NCI-H2171 (cell line): ENCODE measurements at places on chromosomes 6 and 20.

DNA sequence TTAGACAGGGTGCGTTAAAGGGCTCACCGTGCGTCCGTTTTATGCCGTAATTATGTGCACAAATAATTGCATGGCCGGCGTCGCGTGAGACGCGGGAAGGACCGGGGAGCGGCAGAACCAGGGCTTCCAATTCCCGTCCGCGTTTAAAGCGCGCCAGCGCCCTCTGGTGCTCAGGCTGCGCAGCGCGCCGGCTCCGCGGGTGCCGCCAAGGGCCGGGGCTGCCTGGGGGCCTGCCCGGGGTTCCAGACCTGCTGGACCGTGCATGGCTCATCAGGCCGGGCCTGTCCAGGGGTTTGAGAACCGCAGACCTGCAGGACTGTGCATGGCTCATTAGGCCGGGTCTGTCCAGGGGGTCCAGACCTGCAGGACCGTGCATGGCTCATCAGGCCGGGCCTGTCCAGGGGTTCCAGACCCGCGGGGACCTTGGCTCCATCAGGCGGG, 369.0 kb downstream of the THBS2 start:
- DNase-seq = peak; percentile 7

- peak; percentile 40 for DNase-seq
These were observed 466.9 kb upstream of the NRSN1 start for GRCh38 chr6:23659125-23659524.

DNA sequence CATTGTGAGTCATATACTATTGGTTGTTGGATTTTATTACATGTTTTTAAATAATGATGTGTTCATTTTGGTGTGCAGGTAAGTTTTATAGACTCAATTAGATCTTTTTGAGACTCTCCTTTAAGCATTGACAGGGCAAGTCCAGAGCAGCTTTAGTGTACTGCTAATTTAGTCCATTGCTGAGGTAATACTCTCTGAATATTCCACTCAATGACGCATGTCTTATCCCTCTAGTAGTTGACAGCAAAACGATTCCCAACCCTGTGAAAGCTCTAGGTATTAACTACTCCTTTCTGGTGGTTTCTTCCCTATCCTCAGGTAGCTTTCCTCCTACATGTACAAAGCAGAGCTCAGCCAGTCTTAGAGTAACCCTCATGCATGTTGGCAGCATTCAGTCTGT, 373.5 kb upstream of the MAP3K7 start:
- no peak for DNase-seq

- DNase-seq = no peak
These were observed 1395.7 kb upstream of the EYS start for GRCh38 chr6:67102743-67103142.

- peak; percentile 89 for DNase-seq
These were observed 589.2 kb downstream of the PHF3 start for GRCh38 chr6:64224819-64225218.

- DNase-seq = peak; percentile 90
These were observed 5.0 kb downstream of the KIF3B start for GRCh38 chr20:32282461-32282860.

GRCh38 chr20:32319100-32319499, 39.0 kb upstream of the ASXL1 start:
- DNase-seq = no peak

GRCh38 chr6:149915970-149916865, 6.7 kb downstream of the RAET1G start:
- DNase-seq = no peak

GRCh38 chr6:119060255-119060907, 18.1 kb downstream of the FAM184A start:
- no peak for DNase-seq

GRCh38 chr6:24802271-24803059, 3.7 kb upstream of the ARMH2 start:
- no peak for DNase-seq

- no peak for DNase-seq
These were observed 52.9 kb upstream of the DEFB112 start for GRCh38 chr6:50102676-50103075.

GRCh38 chr6:140209775-140210174, 835.3 kb upstream of the CITED2 start:
- DNase-seq = peak; percentile 17

DNA sequence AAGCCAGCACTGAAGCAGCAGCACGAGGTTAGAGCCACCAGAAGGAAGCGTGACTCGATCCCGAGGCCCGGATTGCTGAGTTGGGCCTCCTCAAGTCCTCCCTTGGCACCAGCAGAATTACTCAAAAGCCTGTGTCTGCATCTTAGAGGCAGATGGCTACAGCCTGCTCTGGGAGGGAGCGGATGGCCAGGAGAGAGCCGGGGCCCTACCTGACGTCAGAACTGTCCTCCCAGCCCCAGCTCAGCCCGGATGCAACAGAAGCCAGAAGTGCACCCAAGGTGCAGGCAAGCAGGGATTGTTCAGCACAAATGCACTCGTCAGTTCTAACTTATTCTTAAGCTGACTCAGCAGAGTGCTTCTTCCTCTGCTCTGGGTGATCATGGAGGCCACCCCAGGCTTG, 155.5 kb upstream of the RPS6KA2 start:
- DNase-seq = no peak

DNA sequence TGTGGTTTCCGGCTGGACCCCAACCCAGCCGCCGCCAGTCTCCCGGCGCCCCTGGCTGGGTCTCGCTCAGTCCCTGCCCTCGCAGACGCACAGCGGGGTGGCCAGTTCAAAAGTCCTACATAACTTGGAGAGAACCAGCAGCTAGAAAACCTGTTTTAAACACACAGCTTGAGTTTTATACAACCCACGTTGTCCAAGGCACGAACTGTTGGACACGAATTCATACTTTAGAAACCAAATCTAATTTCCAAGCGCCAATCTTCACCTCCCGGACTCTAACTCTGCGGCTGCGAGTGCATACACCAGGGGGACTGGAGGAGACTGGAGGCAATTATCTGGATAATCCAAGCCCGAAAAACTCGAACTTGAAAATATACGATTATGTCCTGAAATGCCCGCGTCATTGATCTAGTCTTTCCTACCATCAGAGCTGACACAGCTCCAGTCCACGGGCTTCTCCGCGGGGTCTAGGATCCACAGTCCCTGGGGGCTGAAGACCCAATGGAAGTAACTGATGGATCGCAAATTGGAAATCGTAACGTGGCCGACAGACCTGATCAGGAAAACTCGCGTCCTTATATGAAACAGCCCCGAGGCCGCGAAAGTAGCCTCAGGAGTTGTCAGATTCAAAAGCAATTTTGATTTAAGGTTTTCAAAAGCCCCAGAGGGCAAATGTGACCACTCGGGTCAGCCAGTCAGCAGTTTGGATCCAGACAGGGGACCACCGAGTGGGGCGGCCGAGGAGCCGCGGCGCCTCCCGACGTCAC, 843 bp upstream of the HEY2 start:
- peak; percentile 58 for DNase-seq

- no peak for DNase-seq
These were observed 157.1 kb upstream of the CENPW start for GRCh38 chr6:126182650-126183311.

DNA sequence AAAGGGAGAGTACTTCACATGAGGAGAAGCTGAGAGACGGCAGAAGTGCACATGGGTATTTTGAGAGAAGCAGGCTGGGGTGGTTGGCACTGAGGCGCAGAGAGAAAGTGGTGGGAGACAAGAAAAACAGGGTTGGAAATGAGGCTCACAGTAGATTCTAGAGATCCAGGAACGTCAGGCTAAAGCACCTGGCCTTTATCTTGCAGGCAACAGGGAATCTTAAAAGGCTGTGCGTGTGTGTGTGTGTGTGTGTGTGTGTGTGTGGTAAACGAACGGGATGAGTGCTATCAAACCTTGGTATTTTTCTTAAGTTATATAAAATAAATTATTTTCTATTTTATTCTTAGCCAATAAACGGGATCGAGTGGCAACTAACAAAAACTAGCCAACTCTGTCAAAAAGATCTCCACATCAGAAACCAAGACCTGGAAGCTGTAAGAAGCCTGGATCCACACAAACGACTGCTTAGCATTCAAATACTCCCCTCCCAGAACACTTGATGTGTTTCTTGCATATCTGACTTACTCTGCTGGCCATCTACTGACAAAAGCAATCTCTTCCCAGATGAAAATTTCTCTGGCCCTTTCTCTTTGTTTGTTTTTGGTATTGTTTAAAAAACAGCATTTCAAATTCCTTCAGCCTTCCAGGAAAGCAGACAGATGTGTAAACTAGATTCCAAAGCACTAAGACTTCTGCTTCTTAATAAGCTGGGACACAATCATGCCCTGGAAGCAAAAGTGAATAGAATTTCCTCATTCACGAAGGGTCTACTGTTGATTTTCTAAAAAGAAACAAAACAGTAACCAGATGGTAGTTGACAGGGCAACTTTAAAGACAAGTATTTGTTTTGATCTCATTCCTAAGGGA, 44.8 kb upstream of the FABP7 start:
- no peak for DNase-seq

- no peak for DNase-seq
These were observed 3.9 kb upstream of the MRGBP start for GRCh38 chr20:62792182-62792939.

DNA sequence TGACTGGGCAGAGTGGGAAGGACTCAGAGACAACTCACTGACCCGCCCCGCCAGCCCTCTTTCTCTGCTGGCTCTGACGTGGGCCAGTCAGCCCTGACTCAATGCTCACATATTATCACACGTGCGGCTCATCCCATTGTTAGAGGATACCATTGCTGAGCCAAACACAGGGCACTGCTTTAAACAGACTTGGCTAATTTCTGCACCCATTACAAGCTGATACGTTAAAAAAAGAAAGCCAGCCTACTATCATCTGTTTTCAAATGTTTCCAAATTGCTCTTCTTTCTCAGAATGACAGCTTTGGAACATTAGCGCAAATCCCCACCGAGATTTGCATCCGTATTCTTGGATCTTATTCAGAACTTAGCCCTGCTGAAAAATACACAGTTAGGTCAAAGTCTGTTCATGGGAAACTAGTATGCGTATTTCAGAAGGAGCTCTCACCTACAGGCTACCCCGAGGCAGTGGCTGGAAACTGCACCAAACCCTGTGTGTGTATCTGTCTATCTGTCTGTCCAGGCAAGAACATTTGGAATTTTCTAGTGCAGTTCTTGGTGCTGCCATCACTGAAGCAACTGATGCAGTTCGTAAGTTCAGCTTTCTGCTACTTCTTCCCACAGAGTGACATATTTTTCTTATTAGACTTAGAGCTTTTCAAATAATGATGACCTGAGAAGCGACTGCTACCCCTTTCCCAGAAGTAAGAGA, 32.8 kb downstream of the RAMACL start:
- no peak for DNase-seq

DNA sequence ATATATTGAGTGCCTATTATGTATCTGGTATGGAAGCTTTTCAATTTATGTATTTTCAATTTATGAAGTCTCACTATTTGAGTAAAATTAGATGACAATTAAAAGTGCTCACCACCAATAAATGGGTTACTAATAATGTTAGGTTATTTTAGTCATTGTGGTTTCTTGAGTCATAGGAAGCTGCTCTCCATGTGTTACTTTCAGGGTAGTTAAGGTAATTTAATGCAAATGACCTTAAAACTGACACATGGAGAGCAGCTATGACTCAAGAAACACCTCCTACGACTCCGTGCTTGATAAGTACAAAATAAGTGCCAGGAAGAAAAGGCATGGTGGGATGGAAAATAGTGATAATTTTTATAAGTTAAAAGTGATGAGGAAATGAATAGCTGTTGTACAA, 16.5 kb upstream of the TINAG start:
- DNase-seq = no peak

- DNase-seq = no peak
These were observed 58.9 kb downstream of the CDH4 start for GRCh38 chr20:61310954-61311353.

GRCh38 chr6:65199683-65200082, 507.3 kb downstream of the EYS start:
- DNase-seq = no peak

DNA sequence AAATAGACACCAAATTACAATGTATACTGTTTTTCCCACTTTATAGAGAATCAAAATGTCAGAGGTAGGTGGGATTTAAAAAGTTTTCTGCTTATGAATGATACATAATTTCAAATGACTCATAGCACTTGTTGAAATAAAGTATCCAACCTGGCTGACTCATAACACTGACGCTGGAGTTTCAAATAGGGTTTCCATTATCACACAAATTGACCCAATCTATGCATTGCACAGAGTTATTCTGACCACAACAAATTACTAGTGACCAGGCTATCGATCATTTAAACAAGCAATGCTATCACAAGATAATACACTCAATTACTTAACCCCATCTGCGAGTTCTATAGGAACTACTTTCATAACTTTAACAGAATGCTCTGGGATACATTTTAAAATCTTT, 31.9 kb upstream of the PRELID3B start:
- no peak for DNase-seq
